Progenitor cell of endocrine pancreas (in vitro differentiated cells): ENCODE measurements at places on chromosomes 1 and 21.

DNA sequence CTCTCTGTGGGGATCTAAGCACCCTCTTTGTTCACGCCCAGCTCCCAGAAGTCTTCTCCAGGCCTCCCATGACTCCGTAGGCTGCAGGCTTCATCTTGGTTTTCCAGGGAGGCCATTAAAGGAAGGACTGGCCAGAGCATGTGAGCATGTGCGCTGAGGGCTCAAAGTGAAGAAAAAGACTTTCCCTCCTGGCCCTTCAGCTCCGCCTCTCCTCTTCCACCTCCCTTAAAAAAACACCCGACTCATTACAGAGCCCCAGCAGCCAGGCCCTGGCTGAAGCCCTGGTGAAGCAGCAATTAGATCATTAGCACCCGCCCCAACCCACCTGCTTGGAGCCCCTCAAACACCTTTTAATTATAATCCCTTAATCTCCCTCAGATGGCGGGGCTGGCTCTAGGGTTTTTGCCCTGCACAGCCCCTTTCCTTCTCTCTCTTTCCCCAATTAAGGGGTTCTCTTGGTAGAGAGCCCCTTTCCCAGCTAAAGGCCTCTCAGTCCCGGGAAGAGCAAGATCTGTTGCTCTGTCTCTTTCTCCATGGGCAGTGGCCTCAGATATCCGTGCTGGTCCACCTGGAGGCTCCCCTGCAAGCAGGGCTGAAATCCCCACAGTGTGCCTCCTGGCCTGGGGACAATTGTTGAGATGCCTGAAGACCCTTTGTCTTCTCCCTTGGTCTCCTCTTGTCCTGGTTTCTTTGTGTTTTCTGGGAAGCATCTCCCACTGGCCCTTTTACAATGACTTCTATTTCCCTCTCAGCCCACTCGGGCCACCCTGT is 30.5 kb downstream of the RHBG start:
- no peak for DNase-seq

- no peak for DNase-seq
Measured at GRCh38 chr1:99634971-99635624, 10.8 kb upstream of the PALMD start.

DNA sequence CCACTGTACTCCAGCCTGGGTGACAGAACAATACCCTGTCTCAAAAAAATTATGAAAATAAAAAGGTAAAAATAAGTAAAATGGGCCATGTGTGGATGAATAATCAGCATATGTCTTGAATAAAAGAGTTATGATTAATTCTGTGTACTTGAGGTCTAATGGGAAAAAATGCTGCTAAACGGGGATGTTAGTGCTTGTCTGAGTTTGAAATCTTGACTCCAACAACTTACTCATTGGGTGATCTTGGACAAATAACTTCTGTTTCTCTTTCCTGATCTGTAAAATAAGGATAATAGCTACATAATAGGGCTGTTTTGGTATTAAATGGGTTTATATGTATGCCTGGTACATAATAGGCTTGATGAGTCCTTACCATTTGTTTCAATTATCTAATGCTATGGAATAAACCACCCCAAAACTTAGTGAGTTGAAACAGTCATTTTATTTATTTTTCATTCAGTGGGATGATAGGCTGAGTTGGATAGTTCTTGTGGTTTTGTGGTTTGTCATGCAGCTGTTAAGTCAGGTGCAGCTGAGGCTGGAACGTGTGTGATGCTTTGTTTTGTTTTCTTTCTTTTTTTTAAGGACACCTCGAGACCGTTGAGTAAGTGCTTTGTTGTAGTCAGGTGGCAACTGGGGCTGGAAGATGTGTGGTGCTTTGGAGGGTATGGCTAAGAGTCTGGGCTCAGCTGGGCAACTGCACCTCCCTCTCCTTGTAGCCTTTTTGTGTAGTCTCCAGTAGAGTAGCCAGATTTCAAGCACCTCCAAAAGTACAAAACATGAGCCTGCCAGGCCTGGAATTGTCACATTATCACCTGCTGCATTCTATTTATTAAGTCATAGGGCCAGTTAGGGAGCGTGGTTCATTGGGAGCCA is 4.9 kb downstream of the MDM4 start:
- no peak for DNase-seq

DNA sequence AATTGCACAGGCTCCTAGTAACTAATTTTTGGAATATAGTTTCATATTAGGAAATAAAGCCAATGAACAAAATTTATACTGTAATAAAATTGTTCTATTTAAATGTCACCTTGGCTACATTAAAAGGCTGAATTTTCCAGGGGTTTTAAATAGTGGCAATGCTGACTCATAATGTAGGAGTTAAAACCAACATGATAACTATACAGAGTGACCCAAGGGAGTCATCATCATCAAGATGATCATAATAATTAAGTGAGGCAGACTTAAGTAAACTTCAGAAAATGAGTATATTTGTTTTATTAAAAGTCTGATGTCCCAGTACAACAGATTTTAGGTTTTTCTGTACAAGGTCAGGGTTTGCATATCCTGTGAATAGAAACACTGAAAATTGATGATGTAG is 183.4 kb downstream of the PLPPR4 start:
- DNase-seq, result no peak

DNA sequence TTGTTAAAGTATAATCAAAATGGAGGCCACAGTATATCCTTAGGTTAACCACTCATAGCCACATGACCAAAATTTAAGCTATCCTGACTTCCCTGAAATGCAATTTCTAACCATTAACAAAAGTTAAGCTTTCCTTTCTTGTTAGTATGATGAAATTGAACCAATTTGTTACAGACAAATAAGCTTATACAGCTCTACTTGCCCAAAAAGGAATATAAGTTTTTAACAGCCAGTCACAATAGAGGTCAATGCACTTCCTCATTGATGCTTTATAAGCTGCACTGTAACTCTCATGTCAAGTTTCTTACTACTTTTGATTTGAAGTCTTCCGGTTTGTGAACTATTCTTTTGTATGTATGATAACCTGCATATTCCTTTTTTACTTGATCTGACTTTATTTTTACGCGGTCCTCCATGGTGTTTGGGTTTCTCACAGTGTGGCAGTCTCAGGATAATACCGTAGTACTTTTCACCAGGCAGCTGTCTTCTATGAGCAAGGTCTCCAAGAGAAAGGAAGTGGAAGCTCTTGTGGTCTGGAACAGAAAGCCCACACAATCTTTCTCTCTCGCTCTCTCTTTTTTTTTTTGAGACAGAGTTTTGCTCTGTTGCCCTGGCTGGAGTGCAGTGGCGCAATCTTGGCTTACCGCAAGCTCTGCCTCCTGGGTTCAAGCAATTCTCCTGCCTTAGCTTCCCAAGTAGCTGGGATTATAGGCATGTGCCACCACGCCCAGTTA is 331.6 kb downstream of the SRGAP2C start:
- DNase-seq, result no peak
